Activated naive CD4-positive, alpha-beta T cell treated with anti-CD3 and anti-CD28 coated beads, Interleukin-2, amount 10 ng/mL, durations not matched to agents 7 days and 5 days (primary cell): ENCODE measurements at places on chromosomes 7 and 10.

DNA sequence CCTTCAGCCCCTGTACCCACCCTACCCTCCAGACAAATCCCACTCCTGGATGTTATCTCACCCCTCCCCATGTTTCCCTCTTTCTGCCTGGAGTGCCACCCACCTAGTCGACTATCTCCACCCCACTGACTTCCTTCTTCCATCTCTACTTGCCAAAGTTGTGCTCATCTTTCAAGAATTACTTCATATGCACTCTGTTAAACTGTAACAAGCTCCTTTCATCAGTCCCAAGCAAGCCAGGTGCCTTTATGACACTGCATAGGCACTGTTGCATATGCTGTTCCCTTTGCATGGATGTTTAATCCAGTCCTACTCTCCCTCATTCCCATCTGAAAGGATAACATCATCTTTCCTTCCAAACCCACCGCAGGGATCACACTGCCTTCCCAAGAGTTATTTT, 8.9 kb upstream of the CDK1 start:
- H3K4me1 ChIP-seq: peaks cover 12% of the 10 kb centered on the region
- no peak overlapping the region for H3K27ac ChIP-seq
- H3K4me3 ChIP-seq: no peak overlapping the region
- peaks cover 10% of the 10 kb centered on the region for H3K27me3 ChIP-seq
- peaks cover 2% of the 10 kb centered on the region for H3K36me3 ChIP-seq
- no peak for DNase-seq

DNA sequence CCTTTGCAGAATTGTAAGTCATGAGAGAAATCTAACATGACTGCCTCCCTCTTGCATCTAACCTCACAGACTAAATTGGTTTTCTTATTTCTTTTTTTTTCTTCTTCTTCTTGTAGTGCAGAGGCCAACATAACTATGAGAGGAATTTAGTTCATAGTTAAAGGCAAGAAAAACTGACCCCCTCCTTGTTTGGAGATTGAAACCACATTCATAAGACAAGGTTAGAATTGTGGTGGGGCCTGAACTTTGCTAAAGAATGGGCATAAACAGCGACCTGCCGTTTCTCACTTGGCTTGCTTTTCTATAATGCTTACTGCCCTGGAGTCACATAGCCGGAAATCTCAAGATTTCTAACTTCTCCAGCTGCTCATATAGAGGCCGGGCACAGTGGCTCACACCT, 2.4 kb upstream of the POLM start:
- H3K27ac ChIP-seq: no peak overlapping the region
- peaks cover 9% of the 10 kb centered on the region for H3K36me3 ChIP-seq
- H3K4me3 ChIP-seq: no peak overlapping the region
- peaks cover 19% of the 10 kb centered on the region for H3K27me3 ChIP-seq
- no peak for DNase-seq

- no peaks in the 10 kb centered on the region for H3K27me3 ChIP-seq
- H3K4me1 ChIP-seq: no peaks in the 10 kb centered on the region
- H3K36me3 ChIP-seq: no peaks in the 10 kb centered on the region
- no peak overlapping the region for H3K4me3 ChIP-seq
- no peak overlapping the region for H3K27ac ChIP-seq
Observed at GRCh38 chr7:85160223-85160622, 26.6 kb downstream of the SEMA3D start.

DNA sequence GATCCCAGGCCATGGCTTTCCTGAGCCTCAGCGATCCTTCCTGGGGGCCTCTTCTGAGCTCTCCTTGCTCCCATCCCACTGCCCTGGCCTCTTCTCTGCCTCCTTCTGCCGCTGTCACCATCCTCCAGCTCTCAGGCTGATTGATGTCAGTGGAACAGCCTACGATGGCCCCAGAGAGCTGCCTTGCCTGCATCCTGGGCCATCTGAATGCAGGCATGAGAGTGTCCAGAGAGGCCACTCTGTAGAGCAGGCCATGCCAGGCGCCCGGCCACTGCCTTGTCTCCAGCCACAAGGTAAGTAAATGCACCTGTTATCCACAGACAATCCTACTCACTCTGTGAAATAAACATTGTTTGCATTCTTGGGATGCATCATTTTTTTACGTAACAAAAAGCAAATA, 171.4 kb upstream of the PPP2R2D start:
- no peak overlapping the region for H3K27ac ChIP-seq
- no peak for DNase-seq
- no peaks in the 10 kb centered on the region for H3K27me3 ChIP-seq
- no peak overlapping the region for H3K4me3 ChIP-seq

- DNase-seq: no peak
- no peak overlapping the region for H3K4me3 ChIP-seq
- no peaks in the 10 kb centered on the region for H3K36me3 ChIP-seq
- H3K27ac ChIP-seq: no peak overlapping the region
- H3K27me3 ChIP-seq: peaks cover 33% of the 10 kb centered on the region
Observed at GRCh38 chr10:118471863-118472262, 123.6 kb downstream of the PRLHR start.

- peak overlapping the region; percentile 62 for H3K27ac ChIP-seq
- no peaks in the 10 kb centered on the region for H3K36me3 ChIP-seq
- no peak overlapping the region for H3K4me3 ChIP-seq
- H3K27me3 ChIP-seq: peaks cover 22% of the 10 kb centered on the region
Observed at GRCh38 chr10:48634198-48634983, 29.5 kb upstream of the ARHGAP22 start.

- no peaks in the 10 kb centered on the region for H3K27me3 ChIP-seq
- H3K36me3 ChIP-seq: no peaks in the 10 kb centered on the region
- no peak overlapping the region for H3K4me3 ChIP-seq
- H3K27ac ChIP-seq: no peak overlapping the region
- no peaks in the 10 kb centered on the region for H3K4me1 ChIP-seq
Observed at GRCh38 chr7:80236681-80237080, 102.0 kb downstream of the GNAI1 start.
